Activated naive CD4-positive, alpha-beta T cell treated with anti-CD3 and anti-CD28 coated beads, Interleukin-2, amount 50 U/mL, for 16 hours (primary cell): ENCODE measurements at places on chromosomes 5 and 9.

DNA sequence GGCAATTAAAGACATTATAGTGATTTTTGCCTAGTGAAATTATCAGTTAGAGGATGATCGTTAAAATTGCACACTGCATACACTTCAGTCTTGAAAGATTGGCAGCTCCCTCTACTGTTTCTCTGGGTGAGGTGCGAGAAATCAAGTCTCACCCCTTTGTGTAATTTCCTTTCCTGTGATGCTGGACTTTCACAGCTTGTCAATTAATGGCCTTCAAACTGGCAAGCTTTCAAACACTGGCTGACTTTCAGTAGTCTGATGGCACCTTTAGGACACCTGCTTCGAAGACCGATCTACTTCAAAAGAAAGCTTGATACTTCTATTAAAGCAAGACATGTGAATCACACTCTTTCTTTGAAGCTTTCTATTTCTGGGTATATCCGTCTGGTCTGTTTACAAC lies 706.7 kb upstream of the PTPRD start:
- no peak for DNase-seq

DNA sequence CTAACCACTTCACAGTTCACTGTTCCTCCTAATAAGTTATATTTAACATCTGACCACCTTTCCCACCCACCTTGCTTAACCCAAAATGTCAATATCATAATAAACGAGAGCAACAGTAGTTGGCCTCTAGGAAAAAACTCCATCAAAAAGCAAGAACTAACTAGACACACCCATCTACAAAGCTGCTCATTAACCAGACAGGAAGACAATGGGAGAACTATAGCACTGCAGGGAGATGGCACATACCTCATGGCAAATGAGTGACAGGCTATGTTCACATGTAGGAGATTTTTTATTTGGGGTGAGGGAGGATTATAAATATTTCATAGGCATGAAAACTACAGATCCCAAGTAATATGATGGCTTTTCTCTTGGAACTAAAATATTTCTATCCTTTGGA lies 23.6 kb upstream of the CDK5RAP2 start:
- DNase-seq: no peak

- DNase-seq: no peak
Measured at GRCh38 chr9:114273461-114273881, 49.4 kb upstream of the ORM1 start.

DNA sequence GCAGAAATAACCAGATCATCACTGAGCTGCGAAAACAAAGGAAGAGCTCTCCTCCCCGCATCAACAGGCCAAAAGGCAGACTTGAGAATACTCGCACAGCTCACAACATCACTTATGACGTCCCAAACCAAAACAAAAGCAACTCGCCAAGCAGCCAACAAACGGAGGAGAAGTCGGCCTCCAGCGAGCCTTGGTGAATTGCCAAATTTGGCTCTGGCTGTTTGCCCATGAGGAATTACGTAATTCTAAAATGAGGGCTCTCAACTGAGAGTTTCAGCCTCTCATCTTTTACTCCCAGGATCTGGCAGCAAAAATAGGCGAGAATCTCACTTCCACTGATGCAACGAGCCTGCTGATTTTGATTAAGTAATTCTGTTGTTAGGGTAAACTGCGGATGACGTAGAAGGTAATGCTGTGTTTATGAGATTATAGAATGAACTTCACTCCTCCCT lies 51.7 kb upstream of the SEMA6A start:
- DNase-seq: no peak

DNA sequence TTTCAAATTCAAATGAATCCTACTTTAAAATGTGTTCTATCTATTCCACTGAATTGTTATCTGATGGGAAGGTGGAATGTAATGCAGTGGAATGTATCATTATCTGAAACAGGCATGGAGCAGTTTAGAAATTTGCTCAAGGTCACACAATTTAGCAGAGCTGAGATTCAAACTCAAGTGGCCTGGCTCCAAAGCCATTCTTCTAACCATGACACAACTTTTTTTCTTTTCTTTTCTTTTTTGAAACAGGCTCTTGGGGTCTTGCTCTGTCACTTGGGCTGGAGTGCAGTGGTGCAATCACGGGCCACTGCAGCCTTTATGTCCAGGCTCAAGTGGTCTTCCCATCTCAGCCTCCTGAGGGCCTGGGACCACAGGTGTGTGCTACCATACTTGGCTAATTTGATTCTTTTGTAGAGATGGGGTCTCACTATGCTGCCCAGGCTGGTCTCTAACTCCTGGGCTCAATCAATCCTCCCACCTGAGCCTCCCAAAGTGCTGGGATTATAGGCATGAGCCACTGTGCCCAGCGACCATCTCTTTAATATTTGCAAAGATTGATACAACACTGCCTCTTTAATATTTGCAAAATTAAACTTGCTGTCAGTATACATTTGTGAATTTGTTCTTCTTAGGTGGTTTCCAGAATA lies 50.0 kb downstream of the CAST start:
- no peak for DNase-seq

GRCh38 chr5:96861076-96861475 lies 15.2 kb upstream of the ERAP2 start:
- DNase-seq: no peak

DNA sequence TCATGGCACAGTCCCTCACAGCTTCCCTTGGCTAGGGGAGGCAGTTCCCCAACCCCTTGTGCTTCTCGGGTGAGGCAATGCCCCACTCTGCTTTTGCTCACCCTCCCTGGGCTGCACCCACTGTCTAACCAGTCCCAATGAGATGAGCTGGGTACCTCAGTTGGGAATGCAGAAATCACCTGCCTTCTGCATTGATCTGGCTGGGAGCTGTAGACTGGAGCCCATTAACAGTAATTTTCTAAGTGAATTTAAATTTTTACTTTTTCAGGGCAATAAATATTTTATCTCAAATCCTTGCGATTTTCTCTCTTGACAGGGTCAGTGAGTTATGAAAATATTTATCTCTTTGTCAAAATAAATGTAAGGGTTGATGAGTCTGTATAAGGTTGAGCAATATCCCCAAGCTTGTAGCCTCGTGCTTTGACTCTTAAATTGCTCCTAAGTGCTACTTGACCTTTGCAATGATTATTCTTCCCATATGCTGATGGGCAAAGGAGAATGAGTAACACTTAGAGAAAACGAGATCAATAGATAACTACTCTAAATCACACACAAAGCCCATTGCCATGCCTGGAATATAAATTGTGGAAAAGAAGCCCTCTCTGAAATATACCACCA lies 82.1 kb upstream of the MOCS2 start:
- DNase-seq: no peak

GRCh38 chr9:12843735-12844134 lies 68.9 kb downstream of the LURAP1L start:
- DNase-seq: no peak

DNA sequence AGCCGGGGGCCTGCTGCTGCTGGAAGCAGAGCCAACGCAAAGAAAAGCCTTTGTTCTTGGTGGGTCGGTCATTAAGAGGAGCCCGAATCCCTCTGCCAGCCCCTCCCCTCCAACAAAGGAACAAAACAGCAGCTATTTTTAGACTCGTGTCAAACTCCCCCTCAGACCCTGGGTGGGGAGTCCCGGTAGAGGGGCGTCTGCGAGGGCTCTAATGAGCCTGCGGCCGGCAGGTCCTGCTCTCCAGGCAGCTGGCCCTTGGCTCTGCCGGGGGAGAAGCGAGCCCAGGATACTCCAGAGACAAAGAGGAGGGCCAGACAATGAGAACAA lies 114.0 kb downstream of the LHX2 start:
- no peak for DNase-seq

GRCh38 chr5:5285906-5286305 lies 136.6 kb upstream of the ICE1 start:
- DNase-seq: no peak

DNA sequence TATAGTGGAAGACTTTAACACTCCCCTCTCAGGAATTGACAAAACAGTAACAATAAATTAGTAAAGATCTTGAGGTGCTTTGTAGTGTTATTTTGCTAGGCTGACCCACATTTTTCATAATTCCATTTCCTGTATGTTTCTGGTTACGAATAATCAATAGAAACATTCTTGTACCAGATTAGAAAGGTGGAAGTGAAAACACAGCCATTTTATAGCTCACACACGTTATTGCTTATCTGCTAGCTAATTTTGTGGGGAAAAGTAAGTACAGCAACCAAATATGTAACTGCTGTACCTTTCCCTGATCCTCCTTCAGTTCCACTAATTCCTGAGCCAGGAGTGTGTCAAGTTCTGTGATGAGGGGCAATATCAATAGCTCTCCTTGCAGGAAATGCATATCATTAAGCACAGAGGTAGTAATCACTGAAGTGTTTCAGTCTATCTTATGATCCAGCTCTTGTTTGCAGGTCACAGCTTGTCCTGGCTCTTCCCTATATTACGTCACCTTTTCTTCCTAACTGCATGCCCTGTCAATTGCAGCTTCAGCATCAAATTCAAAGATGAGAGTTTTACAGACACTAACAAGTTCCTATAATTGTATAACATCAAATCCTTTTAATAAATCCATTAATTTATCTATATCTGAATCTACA lies 59.4 kb downstream of the MINAR2 start:
- DNase-seq: no peak

DNA sequence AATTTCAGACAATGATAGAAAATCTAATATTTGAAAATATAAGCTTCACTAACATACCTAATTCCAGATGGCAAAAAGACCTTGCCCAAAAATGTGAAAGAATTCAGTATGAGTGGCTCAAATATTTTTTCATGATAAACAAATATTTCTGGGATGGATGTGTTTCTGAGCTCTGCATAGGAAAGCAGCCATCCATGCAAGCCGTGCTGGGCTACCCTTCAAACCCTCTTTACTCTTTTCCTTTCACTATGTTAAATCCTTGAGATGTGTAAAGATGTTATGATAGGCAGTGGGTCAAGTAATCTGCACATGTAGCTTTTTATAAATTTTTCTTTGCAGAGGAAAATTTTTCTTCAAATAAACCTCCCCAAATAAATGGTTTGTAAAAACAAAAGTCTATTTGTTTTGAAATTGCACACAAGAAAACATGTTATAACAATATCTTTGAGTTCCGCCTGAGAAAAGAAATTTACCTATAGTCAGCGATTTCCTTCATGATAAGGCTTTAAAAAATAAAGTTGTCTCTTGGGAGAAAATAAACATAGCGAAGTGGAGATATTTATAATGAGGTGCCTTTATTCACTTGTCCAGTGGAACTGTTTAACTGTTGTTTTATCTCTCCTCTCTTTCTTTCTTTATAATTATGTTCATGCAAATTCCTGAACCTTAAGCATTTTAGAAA lies 154.3 kb upstream of the PITX1 start:
- DNase-seq: no peak

- no peak for DNase-seq
Measured at GRCh38 chr5:115817386-115817785, 927 bp upstream of the CDO1 start.

GRCh38 chr5:83000922-83001321 lies 76.3 kb downstream of the TMEM167A start:
- DNase-seq: no peak

- no peak for DNase-seq
Measured at GRCh38 chr9:78939311-78940065, 632.3 kb upstream of the TLE4 start.

- no peak for DNase-seq
Measured at GRCh38 chr5:109939116-109939682, 249.5 kb downstream of the MAN2A1 start.

GRCh38 chr5:61840361-61840760 lies 465.6 kb upstream of the KIF2A start:
- no peak for DNase-seq

DNA sequence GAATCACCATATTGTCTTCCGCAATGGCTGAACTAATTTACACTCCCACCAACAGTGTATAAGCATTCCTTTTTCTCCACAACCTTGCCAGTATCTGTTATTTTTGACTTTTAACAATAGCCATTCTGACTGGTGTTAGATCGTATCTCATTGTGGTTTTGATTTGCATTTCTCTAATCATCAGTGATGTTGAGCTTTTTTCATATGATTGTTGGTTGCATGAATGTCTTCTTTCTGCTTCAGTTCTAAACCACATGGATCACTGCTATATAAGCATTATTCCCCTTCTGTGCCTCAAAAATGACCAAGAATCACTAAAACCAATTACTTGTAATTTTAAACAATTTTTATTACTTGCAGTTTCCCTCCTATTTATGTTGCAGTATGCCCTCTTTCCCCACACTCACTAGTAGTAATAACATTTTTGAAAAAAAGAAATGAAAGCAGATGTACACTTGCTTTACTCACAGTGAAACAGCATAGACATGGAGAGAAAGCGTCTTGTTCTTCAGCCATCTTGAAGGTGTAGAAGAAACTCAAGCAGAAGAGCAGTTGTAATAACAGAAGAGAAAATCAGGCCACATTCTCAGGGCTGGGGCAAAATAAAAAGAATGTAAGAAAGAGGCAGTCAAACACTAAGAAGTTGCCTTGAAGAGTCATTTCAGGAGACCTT lies 4.5 kb upstream of the TMEM252 start:
- no peak for DNase-seq

- no peak for DNase-seq
Measured at GRCh38 chr5:351921-352245, 30.4 kb downstream of the AHRR start.

- DNase-seq: peak; percentile 34
Measured at GRCh38 chr9:121278477-121279261, 10.7 kb downstream of the GSN start.

DNA sequence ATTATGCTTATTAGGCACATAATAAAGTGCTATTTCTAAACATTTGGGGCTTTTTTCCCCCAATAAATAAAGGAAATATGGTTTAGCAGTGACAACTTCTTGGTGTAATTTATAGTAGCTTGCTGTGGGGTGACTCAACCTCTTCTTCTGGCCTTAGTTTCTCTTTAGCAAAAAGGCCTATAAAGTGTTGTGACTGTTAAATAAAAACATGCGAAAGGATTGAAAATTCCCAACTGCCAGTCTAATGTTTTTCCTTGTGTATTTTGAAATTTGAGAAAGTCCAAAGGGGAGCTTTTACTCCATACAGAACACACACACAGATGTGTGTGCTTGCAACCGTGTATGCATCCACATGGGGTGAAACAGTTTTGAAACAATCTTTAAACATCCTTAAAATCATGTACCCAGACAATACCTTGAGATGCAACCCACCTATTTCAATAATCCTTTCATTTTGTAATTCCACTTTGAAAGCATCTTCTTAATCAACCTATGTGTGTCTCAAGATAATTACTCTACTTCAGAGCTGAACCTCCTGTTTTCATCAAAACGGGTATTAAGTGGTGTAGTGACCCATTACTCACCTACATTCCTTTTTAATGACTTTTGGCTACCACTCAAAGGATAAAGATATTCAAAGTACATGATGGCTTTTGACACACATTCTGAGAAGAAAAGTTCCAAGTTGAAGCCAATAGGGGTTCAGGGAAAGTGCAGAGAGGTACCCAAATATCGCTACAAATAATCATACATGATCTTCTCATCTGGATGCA lies 123.8 kb downstream of the DROSHA start:
- no peak for DNase-seq
